Left ventricle myocardium superior (tissue), 1 donor: ENCODE measurements at places on chromosomes 7 and 10.

DNA sequence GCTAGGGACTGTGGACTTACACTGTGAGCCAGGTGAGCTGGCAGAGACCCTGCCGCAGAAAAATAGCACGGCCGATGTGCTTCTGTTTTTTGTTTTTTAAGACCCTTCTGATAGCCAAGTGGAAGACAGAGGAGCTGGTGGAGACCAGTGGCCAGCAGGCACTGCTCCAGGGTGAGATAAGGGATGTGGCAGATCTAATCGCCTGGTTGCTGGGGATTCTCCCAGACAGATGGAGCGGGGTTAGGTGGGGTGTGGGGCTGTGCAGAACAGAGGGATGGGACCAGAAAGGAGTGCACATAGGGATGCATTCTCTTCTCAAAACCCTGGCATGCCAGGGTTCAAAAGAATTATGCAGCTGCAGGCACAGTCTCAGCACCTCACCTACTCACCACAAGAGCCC is 82.2 kb downstream of the VOPP1 start:
- no peak for DNase-seq

DNA sequence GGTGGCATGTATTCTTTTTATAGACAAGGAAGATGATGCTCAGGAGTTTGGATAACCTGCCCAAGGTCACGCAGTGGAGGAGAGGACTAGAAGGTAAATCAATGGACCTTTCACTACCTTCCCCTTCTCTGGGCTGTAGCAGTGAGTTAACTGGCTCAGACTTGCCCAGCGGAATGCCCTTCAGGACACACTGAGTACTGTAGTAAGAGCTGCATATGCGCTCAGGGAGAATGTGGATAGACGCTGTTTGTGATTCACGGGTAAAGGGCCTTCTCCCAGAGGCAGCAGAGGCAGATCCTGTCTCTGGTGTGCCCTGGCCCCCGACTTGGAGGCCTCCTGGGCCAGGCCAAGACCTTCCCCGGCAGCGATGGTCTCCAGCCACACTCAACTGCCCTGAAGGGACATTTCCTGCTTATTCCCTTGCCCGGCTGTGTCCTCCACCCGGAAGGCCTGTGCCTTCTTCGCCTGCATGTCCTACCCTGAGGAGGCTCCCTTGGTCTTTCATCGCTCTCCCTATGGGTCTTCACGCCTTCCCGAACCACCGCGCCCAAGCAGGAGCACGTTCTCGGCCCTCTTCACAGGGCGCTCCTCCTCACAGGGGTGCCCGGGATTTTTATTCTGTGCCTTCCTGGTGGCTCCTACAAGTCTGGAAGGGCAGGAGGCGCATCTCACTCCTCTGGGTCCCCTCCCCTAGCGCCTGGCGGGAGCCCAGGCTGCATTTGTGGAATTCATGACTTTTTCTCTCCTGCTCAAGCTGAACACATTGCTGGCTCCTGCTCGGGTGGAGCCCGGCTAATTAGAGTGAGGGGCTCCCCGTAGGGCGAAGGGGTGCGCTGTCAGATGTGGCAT is 1.8 kb upstream of the IKZF1 start:
- DNase-seq: no peak

- no peak for DNase-seq
Measured at GRCh38 chr10:8829592-8829991, 775.1 kb downstream of the GATA3 start.

DNA sequence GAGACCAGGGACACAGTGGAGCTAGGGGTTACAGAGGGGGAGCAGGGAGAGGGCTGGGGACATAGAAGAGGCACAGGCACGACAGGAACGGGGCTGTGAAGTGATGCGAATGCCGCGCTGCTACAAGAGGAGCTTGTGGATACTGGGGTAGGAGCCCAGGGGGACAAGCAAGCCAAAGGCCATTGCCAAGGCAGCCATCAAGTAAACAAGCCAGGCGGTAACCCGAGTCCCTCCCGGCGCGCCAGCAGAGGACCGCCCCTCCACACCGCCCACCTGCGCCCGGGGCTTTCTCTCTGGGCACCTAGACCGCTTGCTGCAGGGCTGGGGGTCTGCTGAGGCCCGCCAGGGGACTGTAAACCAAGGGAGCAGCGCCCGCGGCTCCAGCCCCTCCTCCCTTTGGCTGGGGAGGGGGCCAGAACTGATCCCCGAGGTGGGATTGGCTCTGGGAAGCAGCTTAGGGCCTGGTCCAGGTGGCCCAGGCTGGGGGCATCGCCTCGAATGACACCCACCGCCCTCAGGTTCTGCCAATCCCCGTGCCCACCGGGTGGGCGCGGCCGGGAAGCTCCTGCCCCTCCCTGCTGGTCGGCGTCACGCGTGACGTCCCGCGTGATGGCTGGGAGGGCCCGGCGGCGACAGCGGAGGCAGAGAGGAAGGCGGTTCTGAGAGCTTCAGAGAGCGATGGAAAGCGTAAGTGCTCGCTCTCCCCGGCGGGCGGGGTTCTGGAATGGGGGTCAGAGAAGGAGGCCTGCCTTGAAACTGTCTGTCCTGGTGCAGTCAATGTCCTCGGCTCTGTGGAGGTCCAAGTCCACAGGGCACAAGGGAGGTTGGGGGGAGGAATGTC is 982 bp downstream of the SFXN3 start:
- peak; percentile 91 for DNase-seq

GRCh38 chr10:955820-956217 is 24.3 kb upstream of the LARP4B start:
- no peak for DNase-seq

GRCh38 chr7:26185131-26185843 is 15.3 kb downstream of the HNRNPA2B1 start:
- no peak for DNase-seq

GRCh38 chr10:112460366-112460765 is 13.4 kb downstream of the VTI1A start:
- DNase-seq: no peak

- no peak for DNase-seq
Measured at GRCh38 chr7:25789701-25790640, 362.0 kb upstream of the NFE2L3 start.

DNA sequence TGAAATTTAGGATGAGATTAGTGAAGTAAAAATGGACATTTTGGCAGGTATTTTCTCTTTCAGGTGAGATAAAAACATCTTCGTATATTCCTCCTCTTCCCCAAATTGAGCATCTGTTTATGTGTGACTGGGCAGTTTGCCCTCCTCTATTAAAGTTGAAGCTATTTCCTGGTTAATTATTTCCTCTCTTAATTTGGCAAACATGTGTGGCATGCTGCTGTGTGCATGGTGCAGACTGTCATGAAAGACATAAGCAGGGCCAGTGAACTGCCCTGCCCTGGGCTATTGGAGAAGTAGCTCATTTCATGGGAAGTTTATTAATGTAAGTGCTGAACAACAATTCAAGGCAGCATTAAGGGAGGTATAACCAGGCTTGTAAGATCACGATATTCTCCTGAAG is 52.6 kb downstream of the EVX1 start:
- DNase-seq: no peak

DNA sequence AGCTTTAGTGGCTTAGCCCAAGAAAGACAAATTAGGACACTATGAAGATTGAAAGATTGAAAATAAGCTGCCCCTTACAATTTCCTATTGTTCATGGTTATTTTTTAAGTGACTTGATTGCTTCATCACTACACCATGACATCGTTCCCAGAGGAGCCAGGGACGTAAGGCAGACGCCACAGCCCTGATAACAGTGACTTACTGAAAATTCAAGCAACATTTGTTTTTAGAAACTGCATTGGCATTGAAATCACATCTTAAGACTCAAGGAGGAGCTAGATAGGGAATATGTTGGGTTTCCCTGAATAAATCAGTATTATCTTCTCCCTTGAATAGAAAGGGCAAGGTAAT is 38.7 kb upstream of the ANK3 start:
- no peak for DNase-seq

DNA sequence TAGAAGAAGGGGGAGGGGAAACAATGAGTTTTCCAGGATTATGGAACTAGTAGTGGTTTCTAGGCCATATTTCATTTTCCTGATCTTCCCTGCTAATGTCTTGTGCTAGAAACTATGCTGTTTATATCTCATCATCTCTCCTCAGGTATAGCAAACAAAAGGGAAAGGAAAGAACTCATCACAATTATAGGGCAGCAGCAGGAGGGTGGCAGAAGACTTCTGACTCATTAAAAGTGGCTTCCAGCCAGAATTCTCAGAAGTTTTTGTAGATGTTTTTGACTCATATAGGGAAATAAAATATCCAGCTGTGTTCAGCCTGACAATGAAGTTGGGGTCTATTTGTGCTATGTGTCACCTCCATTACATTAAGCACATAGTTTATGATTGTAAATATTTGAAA is 6.5 kb downstream of the AHR start:
- no peak for DNase-seq

GRCh38 chr7:11203683-11204082 is 230.0 kb downstream of the PHF14 start:
- DNase-seq: peak; percentile 71

GRCh38 chr10:117316701-117317100 is 58.5 kb downstream of the PDZD8 start:
- no peak for DNase-seq

DNA sequence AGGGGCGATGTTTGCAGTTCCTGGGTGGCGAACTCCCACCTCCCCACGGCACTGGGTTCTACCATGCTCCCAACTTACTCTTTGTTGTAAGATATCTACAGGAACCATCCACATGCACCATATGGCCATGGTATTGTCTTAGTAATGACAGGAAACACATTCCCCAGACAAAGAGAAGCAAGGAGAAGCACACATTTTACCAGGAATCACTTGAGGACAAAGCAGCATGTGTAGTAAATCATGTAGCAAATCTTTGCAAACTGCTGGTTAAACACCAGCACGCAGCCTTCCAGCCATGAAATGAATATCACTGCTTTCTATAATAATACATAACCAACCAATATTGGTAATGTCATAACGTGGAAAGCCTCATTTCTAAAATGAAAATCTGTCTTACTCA is 101.2 kb downstream of the NRP1 start:
- no peak for DNase-seq

DNA sequence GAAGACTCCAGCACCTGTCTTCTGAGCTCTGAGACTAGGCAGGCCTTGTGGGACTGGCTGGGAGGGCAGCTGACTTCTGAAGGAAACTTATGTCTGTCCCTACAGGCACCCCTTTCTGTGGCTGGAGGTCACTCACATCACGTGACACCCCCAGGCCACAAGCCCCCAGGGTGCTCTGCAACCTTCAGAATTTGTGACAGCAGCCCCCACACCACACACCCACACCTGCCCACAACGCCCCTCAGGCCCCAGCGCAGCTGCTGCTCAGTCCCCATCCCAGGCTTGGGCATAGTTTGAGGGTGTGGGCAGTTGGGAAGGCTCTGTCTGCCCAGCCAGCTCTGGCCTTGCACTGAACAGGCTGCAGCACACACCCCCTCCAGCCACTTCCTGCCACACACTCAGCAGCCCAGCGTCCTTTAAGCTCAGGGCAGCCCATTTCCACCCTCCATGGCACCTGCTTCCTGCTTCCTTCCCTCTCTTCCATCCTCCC is 80.0 kb upstream of the UNC5B start:
- DNase-seq: no peak

DNA sequence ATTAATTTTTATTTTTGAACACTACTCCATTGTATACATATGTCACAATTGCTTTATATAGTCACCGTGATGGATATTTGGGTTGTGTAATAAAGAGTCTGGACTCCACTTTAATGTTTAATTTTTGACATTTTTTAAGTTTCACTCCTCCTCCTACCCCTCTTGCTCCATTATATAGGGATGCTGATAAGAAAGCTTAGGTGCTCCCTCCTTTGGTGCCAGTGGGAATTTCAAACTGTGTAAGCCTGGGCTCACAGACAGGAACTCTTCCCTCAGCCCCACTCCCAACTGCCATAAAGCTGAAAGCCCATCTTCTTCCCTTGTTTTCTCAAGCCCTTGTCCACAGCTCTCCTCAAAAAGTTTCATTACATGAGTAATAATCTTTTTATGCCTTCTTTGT is 47.6 kb downstream of the TWIST1 start:
- DNase-seq: no peak

- no peak for DNase-seq
Measured at GRCh38 chr7:158321936-158322615, 265.5 kb downstream of the PTPRN2 start.

- no peak for DNase-seq
Measured at GRCh38 chr10:8534891-8535290, 480.4 kb downstream of the GATA3 start.

GRCh38 chr10:22427890-22428571 is 82.7 kb downstream of the SPAG6 start:
- DNase-seq: no peak

DNA sequence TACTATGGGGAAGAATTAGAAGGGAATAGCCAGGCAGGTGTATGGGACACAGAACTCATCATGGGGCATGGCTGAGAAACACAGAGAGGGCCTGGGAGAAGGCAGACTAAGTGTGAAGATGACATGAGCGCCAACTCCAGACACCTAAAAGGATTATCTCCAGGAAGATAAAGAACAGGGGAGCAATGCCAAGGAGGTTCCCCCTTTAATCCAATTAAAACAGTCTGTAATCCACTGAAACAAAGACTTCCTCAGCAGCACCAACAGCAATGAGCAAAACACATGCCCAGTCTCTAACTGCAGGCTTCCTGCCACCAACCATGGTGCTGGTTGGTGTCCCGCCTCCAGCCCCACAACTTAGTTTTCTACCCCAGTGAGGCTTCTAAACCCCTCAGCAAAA is 108.9 kb downstream of the GRID1 start:
- no peak for DNase-seq

GRCh38 chr7:87875151-87876039 is 765 bp downstream of the SLC25A40 start:
- peak; percentile 50 for DNase-seq
